ENCODE measurements at places on chromosomes 12 and 14. TPM values are rescaled to one million over a fixed set of nuclear protein-coding genes. Genes with fewer than 3 reads are reported as not detected.

DNA sequence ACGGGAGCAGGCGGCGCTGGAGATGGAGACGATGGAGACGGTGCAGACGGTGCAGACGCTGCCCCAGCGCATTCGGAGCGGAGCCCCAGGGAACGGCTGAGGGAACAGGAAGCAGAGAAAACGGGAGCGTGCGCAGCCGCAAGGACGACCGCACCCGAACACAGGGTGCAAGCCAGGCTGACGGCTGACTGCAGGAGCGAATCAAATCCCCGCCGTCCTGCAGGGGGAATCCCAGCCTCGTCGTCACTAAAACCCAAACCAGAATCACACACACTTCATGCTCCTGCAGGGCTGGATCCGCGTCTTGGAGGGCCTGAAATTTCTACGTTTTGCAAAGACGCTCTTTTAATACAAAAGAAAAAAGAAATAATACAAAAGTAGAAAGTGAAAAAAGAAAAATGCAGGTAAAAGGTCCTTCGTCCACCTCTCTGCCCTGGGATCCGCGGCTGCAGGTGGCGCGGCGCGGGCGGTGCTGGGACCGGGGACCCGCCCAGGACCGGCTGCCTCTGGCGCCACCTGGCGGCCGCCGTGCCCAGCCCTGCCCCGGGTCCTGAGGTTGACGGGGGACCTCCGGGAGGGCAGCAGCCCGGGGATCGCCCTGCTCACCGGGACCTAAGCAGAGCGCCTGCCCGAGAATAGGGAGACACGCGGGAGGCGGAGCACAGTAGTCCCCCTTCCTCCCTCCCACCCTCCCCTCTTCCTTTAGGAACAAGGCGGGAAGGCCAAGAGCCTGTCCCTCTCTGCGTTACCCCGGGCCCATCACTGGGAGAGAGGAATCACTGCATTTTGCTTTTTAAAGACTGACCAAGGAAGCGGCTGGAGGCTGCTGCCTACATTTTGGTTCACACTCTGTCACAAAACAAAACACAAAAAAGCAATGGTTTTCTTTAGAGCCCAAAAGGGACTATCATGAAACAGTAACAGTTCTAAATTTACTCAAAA, 20.1 kb downstream of the STX2 start:
- H3K27me3 ChIP-seq, result no peaks in the 10 kb centered on the region
- H3K4me3 ChIP-seq, result no peak overlapping the region
- H3K4me1 ChIP-seq, result no peaks in the 10 kb centered on the region
- peaks cover 42% of the 10 kb centered on the region for H3K36me3 ChIP-seq

FGF23 gene
- total RNA-seq, result not detected

DNA sequence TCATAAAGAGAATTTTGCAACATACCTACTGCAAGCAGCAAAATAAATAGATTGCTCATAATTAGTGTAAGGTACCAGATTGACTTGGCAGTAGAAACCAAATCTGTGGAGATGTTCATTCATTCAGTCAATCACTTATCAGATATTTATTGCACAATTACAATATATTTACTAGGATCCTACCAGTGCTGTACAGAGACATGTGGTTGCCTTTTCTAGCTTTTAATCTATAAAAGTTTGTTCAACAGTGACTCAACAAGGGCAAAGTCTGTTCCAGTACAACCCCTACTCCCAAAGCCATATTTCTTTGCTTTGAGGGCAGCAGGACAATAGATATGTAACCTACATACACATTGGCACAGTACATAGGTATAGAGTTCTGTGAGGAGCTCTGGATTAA, 27.3 kb downstream of the ABCD2 start:
- no peak overlapping the region for H3K4me3 ChIP-seq
- peaks cover 12% of the 10 kb centered on the region for H3K4me1 ChIP-seq
- H3K27ac ChIP-seq, result no peak overlapping the region
- no peaks in the 10 kb centered on the region for H3K27me3 ChIP-seq
- no peaks in the 10 kb centered on the region for H3K36me3 ChIP-seq
- DNase-seq, result peak; percentile 57

ADAM20 gene
- total RNA-seq, result 0.18 TPM

- peaks cover 3% of the 10 kb centered on the region for H3K27me3 ChIP-seq
- no peak overlapping the region for H3K27ac ChIP-seq
- DNase-seq, result no peak
Observed at GRCh38 chr12:52641468-52641867, 10.5 kb downstream of the KRT2 start.

DNA sequence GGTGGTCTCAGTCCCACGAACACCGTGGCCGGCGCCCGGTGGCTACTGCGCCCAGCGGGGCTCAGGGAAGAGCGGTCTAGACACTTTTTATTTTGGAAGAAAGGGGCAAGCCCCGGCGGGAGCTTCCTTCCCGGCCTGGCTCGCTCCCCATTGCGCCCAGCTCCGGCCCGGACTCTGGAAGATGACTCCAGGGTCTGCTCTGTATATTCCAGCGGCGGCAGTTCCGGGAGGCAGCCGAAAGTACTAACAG, 225.1 kb upstream of the CRY1 start:
- H3K36me3 ChIP-seq, result no peaks in the 10 kb centered on the region
- H3K27ac ChIP-seq, result peak overlapping the region; percentile 52
- H3K4me1 ChIP-seq, result peaks cover 18% of the 10 kb centered on the region

- peak; percentile 31 for DNase-seq
- H3K27me3 ChIP-seq, result no peaks in the 10 kb centered on the region
- no peaks in the 10 kb centered on the region for H3K36me3 ChIP-seq
- no peak overlapping the region for H3K27ac ChIP-seq
Observed at GRCh38 chr14:58131386-58131785, 20.6 kb downstream of the ARMH4 start.

- DNase-seq, result peak; percentile 18
- H3K4me3 ChIP-seq, result no peak overlapping the region
- peaks cover 4% of the 10 kb centered on the region for H3K27me3 ChIP-seq
- H3K27ac ChIP-seq, result no peak overlapping the region
- H3K36me3 ChIP-seq, result no peaks in the 10 kb centered on the region
Observed at GRCh38 chr12:96091833-96092232, 56.4 kb upstream of the LTA4H start.

DNA sequence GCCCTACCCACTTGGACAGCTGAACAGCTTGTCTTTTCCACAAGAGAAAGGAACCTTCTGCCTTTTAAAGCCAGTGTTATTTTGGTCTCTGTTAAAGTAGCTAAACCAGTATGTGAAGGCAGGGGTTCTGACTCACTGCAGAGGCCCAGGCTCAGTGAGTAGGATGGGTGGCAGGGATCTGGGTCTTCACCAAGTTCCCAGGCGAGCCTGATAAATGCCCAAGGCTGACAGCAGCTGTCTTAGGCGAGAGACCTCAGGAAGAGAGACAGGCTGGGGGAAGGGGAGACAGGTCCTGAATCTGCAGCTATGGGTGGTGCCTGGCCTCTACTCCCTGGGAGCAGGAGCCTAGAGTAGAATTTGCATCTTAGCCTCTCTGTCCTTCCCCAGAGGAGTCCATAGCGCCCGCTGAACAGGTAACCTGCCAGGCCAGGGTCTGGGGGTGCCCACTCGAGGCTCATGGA, 18.1 kb upstream of the KIF26A start:
- no peak for DNase-seq
- no peak overlapping the region for H3K4me3 ChIP-seq
- H3K36me3 ChIP-seq, result no peaks in the 10 kb centered on the region
- H3K27ac ChIP-seq, result no peak overlapping the region

- no peak overlapping the region for H3K4me3 ChIP-seq
- DNase-seq, result no peak
- no peaks in the 10 kb centered on the region for H3K36me3 ChIP-seq
- no peaks in the 10 kb centered on the region for H3K27me3 ChIP-seq
- no peak overlapping the region for H3K27ac ChIP-seq
Observed at GRCh38 chr12:115322275-115322674, 638.3 kb upstream of the TBX3 start.

NEDD8 gene
- total RNA-seq, result 713 TPM

GRCh38 chr12:123389560-123390351, 5.8 kb downstream of the KMT5A start:
- peak overlapping the region; percentile 84 for H3K4me3 ChIP-seq
- no peaks in the 10 kb centered on the region for H3K27me3 ChIP-seq
- peaks cover 13% of the 10 kb centered on the region for H3K36me3 ChIP-seq
- peak; percentile 45 for DNase-seq

SPTB gene
- not detected for total RNA-seq

DNA sequence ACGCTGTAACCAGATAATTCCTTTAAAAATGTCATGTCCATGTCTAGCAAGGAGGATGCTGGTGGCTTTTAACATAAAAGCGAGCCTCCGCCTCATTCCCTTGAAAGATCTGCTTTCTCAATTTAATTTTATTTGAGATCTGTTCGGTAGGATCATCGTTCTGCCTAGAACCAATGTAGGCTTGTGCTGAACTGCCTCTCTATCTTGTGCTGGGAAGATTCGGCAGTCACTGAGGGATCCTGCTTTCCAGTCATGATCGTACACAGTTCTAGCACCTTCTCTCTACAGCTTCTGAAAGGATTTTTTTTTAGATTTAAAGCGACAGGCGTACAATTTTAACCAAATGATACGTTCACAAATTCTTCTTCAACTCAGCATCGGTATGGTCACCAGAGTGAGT, 54.3 kb downstream of the PEBP1 start:
- no peak overlapping the region for H3K27ac ChIP-seq
- no peak overlapping the region for H3K4me3 ChIP-seq
- H3K27me3 ChIP-seq, result no peaks in the 10 kb centered on the region
- no peaks in the 10 kb centered on the region for H3K4me1 ChIP-seq

SDS gene
- total RNA-seq, result not detected

- H3K27me3 ChIP-seq, result peaks cover 24% of the 10 kb centered on the region
- H3K4me1 ChIP-seq, result no peaks in the 10 kb centered on the region
- no peaks in the 10 kb centered on the region for H3K36me3 ChIP-seq
- DNase-seq, result no peak
- H3K4me3 ChIP-seq, result no peak overlapping the region
Observed at GRCh38 chr14:104175811-104176210, 37.4 kb downstream of the KIF26A start.

DNA sequence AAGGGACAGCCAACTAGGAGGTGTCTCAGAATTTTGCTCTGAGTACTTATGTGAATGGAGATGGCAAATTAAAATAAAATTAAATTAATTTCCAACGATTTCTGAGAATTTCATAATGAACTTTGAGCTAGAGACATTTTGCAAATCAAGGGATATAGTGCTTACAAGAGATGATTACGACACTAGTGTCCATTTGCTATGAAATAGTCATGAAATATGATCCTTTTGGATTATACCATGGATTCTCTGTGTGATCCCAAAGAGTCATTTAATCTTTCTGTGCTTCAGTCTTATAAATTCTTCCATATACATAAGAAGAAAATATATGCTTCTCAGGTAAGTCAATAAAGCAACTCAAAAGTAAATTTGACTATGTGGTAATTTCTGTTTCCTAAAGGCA, 240.6 kb downstream of the SLC25A21 start:
- H3K4me1 ChIP-seq, result no peaks in the 10 kb centered on the region
- no peak for DNase-seq
- H3K27me3 ChIP-seq, result no peaks in the 10 kb centered on the region
- no peak overlapping the region for H3K27ac ChIP-seq

DNA sequence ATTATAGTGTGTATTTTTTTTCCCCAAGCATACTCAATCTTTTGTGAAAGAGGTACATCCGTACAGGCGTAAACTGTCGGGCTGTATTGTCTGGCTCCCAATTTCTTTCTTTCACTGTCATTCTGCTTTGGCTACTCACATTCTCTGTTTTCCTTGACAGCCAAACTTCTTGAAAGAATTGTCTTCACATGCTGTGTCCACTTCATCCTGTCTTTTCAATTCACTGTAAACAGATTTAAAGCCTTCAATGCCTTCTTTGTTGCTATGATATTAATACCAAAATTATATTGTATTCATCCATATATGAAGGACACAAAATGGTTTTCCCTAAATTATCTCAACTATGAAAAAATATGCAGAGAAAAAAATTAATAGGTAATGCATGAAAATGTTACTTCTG, 6.0 kb upstream of the ATP23 start:
- H3K27ac ChIP-seq, result peak overlapping the region; percentile 57
- peak overlapping the region; percentile 74 for H3K4me3 ChIP-seq
- no peak for DNase-seq
- no peaks in the 10 kb centered on the region for H3K36me3 ChIP-seq

BCAT1 gene
- total RNA-seq, result 142 TPM
